Activated CD4-positive, alpha-beta memory T cell treated with anti-CD3 and anti-CD28 coated beads for 36 hours (primary cell): ENCODE measurements at places on chromosomes 12 and 14. TPM values are rescaled to one million over a fixed set of nuclear protein-coding genes. Genes with fewer than 3 reads are reported as not detected.
A peak's percentile ranks its signal among the peaks of the same experiment; 100 is the strongest.

GRCh38 chr12:58249610-58250009, 308.2 kb downstream of the ATP23 start:
- no peak overlapping the region for H3K4me3 ChIP-seq
- peaks cover 3% of the 10 kb centered on the region for H3K27me3 ChIP-seq
- no peaks in the 10 kb centered on the region for H3K4me1 ChIP-seq
- no peaks in the 10 kb centered on the region for H3K36me3 ChIP-seq
- no peak overlapping the region for H3K27ac ChIP-seq

GRCh38 chr14:61706096-61706690, 10.9 kb downstream of the HIF1A start:
- H3K4me1 ChIP-seq = peaks cover 87% of the 10 kb centered on the region
- no peaks in the 10 kb centered on the region for H3K27me3 ChIP-seq
- DNase-seq = no peak
- no peak overlapping the region for H3K4me3 ChIP-seq
- no peak overlapping the region for H3K27ac ChIP-seq

GRCh38 chr12:119681728-119682638, 14.1 kb downstream of the PRKAB1 start:
- peaks cover 16% of the 10 kb centered on the region for H3K4me1 ChIP-seq
- H3K36me3 ChIP-seq = peaks cover 32% of the 10 kb centered on the region
- H3K4me3 ChIP-seq = no peak overlapping the region
- no peaks in the 10 kb centered on the region for H3K27me3 ChIP-seq
- peak overlapping the region; percentile 66 for H3K27ac ChIP-seq

- peaks cover 1% of the 10 kb centered on the region for H3K36me3 ChIP-seq
- no peaks in the 10 kb centered on the region for H3K4me1 ChIP-seq
- no peak overlapping the region for H3K4me3 ChIP-seq
- no peak overlapping the region for H3K27ac ChIP-seq
- peaks cover 23% of the 10 kb centered on the region for H3K27me3 ChIP-seq
Measured at GRCh38 chr14:104126753-104127152, 11.6 kb upstream of the KIF26A start.

GRCh38 chr14:96055753-96056508, 16.8 kb downstream of the C14orf132 start:
- no peak for DNase-seq
- no peaks in the 10 kb centered on the region for H3K27me3 ChIP-seq
- H3K27ac ChIP-seq = no peak overlapping the region

DNA sequence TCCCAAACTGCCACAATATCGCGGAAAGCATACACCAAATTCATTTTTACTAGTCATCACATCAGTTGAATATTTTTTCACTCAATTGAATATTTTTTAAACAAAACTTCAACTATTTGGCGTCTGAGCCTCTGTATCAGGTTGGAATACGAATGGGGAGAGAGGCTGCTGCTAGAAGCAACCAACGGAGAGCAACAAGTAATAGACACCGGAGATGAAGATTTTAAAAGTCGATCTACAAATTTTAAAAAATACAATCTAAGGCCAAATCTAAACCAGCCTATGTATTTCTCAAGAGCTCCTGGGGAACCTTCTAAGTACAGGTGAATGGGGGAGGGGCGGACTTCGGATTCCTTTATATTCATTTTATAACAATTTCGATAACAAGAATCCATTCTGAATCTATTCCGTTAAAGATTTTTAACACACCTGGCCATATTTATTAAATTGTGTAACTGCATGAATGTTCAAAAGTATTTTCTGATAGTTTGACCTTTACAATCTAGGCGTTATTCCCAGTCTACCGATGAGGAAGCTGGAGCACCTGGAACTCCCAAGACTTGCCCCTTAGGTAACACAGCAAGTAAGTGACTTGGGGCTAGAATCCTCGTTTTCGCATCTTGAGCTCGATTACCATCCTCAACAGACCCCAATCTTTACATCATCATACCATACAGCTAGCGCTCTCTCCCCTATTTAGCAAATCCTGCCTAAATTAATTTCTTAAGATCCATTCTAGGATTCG, 1.2 kb downstream of the GNPNAT1 start:
- DNase-seq = no peak
- no peaks in the 10 kb centered on the region for H3K27me3 ChIP-seq
- peaks cover 2% of the 10 kb centered on the region for H3K36me3 ChIP-seq
- peaks cover 41% of the 10 kb centered on the region for H3K4me1 ChIP-seq
- H3K4me3 ChIP-seq = peak overlapping the region; percentile 94
- peak overlapping the region; percentile 54 for H3K27ac ChIP-seq

DNA sequence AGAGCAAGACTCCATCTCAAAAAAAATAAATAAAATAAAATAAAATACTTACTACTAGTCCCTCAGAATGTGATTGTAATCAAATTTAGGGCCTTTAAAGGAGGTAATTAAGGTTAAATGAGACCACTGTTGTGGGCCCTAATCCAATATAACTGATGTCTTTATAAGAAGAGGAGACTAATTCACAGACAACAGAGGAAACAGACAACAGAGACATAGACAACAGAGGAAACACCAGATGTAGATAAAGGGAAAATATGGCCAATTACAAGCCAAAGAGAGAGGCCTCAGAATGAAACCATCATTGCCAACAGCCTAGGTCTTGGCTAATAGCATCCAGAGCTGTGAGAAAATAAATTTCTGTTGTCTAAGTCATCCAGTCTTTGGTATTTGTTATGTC, 669.0 kb upstream of the FOXG1 start:
- H3K4me3 ChIP-seq = no peak overlapping the region
- H3K27me3 ChIP-seq = no peaks in the 10 kb centered on the region
- H3K27ac ChIP-seq = no peak overlapping the region
- no peaks in the 10 kb centered on the region for H3K36me3 ChIP-seq
- H3K4me1 ChIP-seq = no peaks in the 10 kb centered on the region

GRCh38 chr14:70052990-70053389, 135.8 kb downstream of the SLC8A3 start:
- no peaks in the 10 kb centered on the region for H3K36me3 ChIP-seq
- no peak overlapping the region for H3K27ac ChIP-seq
- no peaks in the 10 kb centered on the region for H3K4me1 ChIP-seq
- peak; percentile 33 for DNase-seq
- peaks cover 5% of the 10 kb centered on the region for H3K27me3 ChIP-seq
- no peak overlapping the region for H3K4me3 ChIP-seq

- no peak overlapping the region for H3K27ac ChIP-seq
- no peak overlapping the region for H3K4me3 ChIP-seq
- no peak for DNase-seq
- H3K27me3 ChIP-seq = peaks cover 3% of the 10 kb centered on the region
- no peaks in the 10 kb centered on the region for H3K36me3 ChIP-seq
Measured at GRCh38 chr12:62882140-62882539, 52.8 kb downstream of the PPM1H start.

- no peak for DNase-seq
- H3K27me3 ChIP-seq = peaks cover 3% of the 10 kb centered on the region
- peaks cover 6% of the 10 kb centered on the region for H3K4me1 ChIP-seq
- H3K4me3 ChIP-seq = no peak overlapping the region
Measured at GRCh38 chr12:85466890-85467289, 186.9 kb downstream of the ALX1 start.

- DNase-seq = peak; percentile 60
- peak overlapping the region; percentile 86 for H3K4me3 ChIP-seq
- H3K27me3 ChIP-seq = no peaks in the 10 kb centered on the region
- H3K4me1 ChIP-seq = peaks cover 23% of the 10 kb centered on the region
- peak overlapping the region; percentile 80 for H3K27ac ChIP-seq
- H3K36me3 ChIP-seq = peaks cover 21% of the 10 kb centered on the region
Measured at GRCh38 chr12:120496413-120497340, 764 bp downstream of the DYNLL1 start.

GRCh38 chr14:89134640-89135039, 282.4 kb downstream of the FOXN3 start:
- no peak overlapping the region for H3K4me3 ChIP-seq
- peaks cover 2% of the 10 kb centered on the region for H3K36me3 ChIP-seq
- H3K4me1 ChIP-seq = no peaks in the 10 kb centered on the region
- H3K27me3 ChIP-seq = no peaks in the 10 kb centered on the region
- no peak for DNase-seq

DNA sequence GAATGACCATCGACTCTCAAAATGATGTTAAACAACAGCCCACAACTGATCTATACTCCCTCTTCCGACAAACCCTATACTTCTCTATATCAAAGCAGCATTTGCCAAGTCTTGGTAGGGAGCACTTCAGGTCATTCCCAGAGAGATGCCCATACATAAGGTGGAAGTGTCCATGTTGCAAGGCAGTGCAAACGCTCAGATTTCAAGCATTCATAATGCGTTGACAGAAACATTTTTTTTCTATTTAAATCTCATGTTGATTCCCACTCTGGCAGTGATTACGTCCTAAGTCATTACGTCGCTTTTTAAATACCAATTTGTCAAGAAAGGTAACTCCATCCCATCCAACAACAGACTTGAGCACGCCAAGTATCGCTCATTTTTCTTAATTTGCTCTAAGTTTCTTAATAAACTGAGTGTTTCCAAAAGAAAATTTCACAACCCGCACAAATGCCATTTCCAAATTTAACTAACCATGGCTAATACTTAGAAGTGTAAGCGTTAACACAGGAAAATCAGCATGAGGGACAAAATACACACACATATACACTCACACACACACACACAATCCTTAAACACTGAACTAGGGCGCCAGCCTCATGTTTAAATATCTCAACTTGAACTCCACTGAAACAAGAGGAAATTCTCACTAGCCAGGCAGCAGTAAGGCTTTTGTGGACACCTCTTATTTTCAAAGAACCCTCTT, 1.1 kb downstream of the GXYLT1 start:
- H3K4me3 ChIP-seq = peak overlapping the region; percentile 93
- no peaks in the 10 kb centered on the region for H3K36me3 ChIP-seq
- DNase-seq = no peak
- peak overlapping the region; percentile 75 for H3K27ac ChIP-seq

- no peaks in the 10 kb centered on the region for H3K36me3 ChIP-seq
- DNase-seq = no peak
- H3K27ac ChIP-seq = no peak overlapping the region
- no peaks in the 10 kb centered on the region for H3K4me1 ChIP-seq
Measured at GRCh38 chr12:91931111-91931510, 214.5 kb downstream of the BTG1 start.

DNA sequence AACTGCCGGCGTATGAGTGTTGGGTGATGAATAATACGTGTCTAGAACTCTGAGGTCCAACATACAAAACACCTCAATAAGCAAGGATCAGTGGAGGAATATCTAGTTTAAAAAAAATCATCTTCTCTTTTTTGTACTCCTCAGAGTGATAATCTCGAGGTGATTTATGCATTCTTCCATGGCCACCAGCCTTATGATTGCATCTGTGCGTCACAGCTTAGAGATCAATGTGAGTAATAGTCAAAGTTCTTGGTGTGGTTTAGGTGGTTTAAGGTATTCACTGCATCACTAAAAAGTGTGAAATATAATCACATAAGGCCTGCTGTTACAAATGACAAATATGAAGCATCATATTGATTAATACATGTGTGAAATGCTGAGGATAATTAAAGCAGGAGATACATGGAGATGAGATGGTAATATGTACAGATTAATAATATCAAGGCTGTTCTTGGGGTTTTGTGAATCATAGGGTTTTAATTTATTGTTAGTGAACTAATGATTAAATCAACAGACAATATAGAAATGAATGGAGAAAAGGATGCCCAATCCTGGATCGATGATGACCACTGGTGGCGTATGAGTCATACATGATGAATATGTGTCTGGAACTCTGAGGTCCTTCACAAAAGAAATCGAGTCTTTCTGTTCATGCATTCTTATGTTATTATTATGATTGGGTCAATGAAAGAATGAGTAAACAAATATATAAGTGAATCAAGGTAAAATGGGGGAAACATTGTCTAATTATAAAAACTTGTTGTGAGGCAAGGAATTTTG, 68.8 kb upstream of the RTL1 start:
- H3K4me3 ChIP-seq = no peak overlapping the region
- H3K4me1 ChIP-seq = no peaks in the 10 kb centered on the region
- H3K27me3 ChIP-seq = peaks cover 7% of the 10 kb centered on the region
- H3K36me3 ChIP-seq = no peaks in the 10 kb centered on the region
- no peak for DNase-seq
- no peak overlapping the region for H3K27ac ChIP-seq

GRCh38 chr14:29799464-29800095, 128.1 kb downstream of the PRKD1 start:
- no peaks in the 10 kb centered on the region for H3K27me3 ChIP-seq
- DNase-seq = no peak

GRCh38 chr14:23095196-23096108, at the start of gene C14orf119:
Gene C14orf119 (plus strand): TSS chr14:23095505. CDS start chr14:23097659, 2,154 bp downstream.
- H3K27ac ChIP-seq = no peak within 1 kb of the TSS
- H3K36me3 ChIP-seq = peaks cover 40% of the 10 kb centered on the region
- peak; percentile 100 for DNase-seq
- H3K4me1 ChIP-seq = peaks cover 40% of the 10 kb centered on the region

- H3K27ac ChIP-seq = no peak overlapping the region
- peaks cover 16% of the 10 kb centered on the region for H3K27me3 ChIP-seq
- no peak overlapping the region for H3K4me3 ChIP-seq
- H3K4me1 ChIP-seq = peaks cover 6% of the 10 kb centered on the region
- DNase-seq = no peak
Measured at GRCh38 chr12:96988919-96989318, 81.9 kb downstream of the NEDD1 start.

DNA sequence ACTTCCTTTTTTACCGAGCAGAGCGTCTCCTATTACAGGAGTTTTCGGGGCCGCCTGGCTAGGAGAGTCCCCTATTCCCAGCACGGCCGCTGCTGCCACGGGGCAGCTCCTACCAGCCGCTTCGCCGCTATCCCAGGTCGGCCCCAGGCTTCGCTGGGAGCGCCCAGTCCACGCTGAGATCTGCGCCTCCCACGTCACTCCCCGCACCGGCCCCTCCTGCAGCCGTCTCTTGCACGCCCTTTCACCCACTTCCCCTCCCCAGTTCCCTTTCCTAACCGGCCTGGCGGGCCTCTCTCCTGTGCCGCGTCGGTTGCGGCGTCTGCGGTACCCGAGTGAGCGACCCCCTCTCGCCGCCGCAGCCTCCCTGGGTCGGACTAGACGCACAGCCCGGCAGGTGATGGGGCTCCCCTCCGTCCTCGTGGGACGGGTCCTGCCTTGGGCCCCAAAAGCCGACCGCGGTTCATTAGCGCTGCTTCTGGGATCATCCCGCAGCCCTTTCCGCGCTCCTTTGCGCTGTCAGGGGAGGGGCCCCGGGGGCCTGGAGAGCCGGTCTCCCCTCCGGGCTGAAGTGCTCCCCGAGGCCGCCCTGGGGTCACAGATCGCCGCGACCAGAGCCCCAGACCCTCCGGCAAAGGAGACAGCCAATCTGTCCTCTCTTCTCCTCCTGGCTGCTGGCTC, 1318.4 kb downstream of the TMEM121 start:
- peak overlapping the region; percentile 47 for H3K27ac ChIP-seq
- no peaks in the 10 kb centered on the region for H3K27me3 ChIP-seq
- DNase-seq = peak; percentile 69

- peaks cover 50% of the 10 kb centered on the region for H3K4me1 ChIP-seq
- H3K4me3 ChIP-seq = peak overlapping the region; percentile 90
- peak overlapping the region; percentile 84 for H3K27ac ChIP-seq
- DNase-seq = peak; percentile 41
- H3K36me3 ChIP-seq = peaks cover 25% of the 10 kb centered on the region
Measured at GRCh38 chr14:24298892-24299254, 707 bp downstream of the DHRS1 start.

Gene DHH
- not detected for total RNA-seq

Gene IL22
- 5.4 TPM for total RNA-seq

Gene KLRG1
- total RNA-seq = 4.4 TPM

Gene SLC5A8
- not detected for total RNA-seq

Gene SLIRP
- total RNA-seq = 138 TPM

Gene KCNJ8
- not detected for total RNA-seq
